MV-4-11 (cell line): ENCODE measurements at places on chromosomes 13 and 19.
A peak's percentile ranks its signal among the peaks of the same experiment; 100 is the strongest.

DNA sequence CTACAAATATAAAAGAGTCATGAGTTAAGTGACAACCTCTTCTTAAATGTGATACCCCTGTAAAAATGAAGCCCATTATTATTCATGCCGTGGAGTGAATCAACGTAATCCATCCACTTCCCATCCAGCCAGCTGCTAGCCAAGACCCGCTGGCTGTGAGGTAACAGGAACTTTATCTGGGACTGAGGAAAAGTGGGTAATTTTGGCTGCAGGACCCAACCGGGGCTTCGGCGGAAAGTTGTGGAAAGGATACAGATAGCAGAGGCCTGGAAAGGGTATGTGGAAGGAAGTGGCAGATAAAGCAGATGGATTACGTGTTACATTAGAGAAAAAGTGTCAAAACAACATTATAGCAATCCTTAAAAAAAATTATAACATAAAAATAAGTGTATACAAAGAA, 48.3 kb downstream of the SLC7A1 start:
- no peak for DNase-seq

DNA sequence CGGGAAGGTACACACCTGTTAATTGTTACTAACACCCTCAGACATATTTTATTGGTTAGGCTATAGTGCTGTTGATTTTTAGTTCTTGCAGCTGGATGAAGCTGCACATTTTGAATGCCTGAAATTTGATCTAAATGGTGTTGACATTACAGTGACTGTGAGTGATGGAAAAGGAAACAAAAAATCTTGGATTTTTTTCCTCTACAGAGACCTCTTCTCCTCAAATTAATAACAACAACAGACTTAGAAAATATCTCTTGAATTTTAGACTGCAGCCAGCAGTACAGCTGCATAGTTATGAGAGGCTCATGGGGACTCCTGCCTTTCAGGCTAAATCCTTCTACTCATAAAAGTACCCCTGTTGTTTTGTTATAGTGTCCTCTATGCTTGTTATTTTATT, 500.5 kb upstream of the SPRY2 start:
- no peak for DNase-seq

GRCh38 chr19:29121684-29122083, 91.3 kb downstream of the UQCRFS1 start:
- DNase-seq: no peak

GRCh38 chr19:49981603-49982593, 20.9 kb upstream of the SIGLEC11 start:
- DNase-seq: no peak

GRCh38 chr19:38194061-38194701, 29.8 kb downstream of the DPF1 start:
- no peak for DNase-seq

- DNase-seq: no peak
Observed at GRCh38 chr13:109436841-109437240, 349.5 kb downstream of the IRS2 start.

DNA sequence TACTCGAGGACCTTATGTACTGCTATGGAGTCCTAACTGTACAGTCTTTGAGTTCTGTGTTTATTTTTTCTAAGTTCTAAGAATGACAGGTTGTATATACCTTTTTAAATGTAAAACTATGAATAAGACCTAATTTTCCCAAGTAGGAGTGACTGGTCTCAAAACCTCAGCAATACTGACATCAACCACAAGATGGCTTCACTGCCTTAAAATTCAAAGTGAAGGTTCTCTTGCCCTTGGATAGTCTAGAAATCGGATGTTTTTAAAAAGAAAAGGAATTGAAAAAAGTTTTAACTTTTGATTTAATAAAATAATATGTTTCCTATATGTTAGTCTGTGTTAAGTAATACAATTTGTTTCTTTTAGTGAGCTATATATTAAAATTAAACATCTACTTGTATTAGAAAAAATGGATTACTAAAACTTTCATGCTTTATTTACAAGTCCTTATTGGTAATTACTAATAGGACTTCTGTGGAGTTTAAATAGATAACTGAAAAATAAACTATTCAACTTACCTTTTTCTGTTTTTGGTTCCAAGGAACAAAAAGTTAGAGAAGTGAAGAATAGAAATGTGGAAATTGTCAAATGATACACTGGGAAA, 52.0 kb downstream of the TDRD3 start:
- DNase-seq: peak; percentile 26

DNA sequence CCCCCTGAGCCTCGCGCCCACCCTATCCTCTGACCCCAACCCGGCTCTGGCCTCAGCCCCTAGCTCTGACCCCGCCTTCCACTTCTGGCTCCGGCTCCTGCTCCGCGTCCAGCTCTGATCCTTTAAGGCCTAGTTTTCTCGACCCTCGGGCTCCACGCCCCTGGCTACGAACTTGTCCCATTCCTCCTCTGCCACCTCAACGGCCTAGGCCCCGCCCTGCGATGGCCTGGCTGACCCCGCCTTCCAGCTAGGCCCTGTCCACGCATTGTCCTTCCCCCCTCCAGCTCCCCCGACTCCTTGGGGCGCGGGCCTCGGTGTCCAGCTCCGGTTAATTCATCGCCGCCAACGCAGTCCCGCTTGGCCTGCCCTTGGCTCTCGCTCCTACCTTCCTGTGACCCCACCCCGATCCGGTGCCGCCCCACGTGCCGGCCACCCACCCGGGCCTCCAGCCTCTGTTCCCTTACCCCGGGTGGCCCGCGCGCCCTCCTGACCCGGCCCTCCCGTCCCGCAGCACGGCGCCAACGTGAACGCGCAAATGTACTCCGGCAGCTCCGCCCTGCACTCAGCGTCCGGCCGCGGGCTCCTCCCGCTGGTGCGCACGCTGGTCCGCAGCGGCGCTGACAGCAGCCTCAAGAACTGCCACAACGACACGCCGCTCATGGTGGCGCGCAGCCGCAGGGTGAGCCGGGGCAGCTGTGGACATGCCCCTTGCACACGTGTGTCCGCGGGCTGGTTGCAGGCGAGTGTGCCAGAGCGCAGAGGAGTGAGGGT, 9.4 kb downstream of the BCL3 start:
- DNase-seq: no peak

DNA sequence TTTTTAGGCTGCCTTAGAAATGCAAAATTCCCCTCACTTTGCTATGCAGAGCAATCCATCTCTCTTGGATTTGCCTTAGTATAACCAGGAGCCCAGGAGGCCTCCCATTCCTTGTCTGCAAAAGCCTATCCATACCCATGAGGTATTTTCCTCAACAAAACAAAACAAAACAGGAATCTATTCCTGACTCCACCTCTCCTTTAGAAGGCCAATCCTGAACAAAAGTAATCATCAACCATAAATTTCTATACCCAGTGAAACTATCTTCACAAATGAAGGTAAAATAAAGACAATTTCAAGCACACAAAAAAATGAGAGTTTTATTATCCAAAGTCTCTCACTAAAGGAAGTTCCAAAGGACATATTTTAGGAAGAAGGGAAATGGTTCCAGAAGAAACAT, 365.7 kb downstream of the KCNRG start:
- DNase-seq: no peak

DNA sequence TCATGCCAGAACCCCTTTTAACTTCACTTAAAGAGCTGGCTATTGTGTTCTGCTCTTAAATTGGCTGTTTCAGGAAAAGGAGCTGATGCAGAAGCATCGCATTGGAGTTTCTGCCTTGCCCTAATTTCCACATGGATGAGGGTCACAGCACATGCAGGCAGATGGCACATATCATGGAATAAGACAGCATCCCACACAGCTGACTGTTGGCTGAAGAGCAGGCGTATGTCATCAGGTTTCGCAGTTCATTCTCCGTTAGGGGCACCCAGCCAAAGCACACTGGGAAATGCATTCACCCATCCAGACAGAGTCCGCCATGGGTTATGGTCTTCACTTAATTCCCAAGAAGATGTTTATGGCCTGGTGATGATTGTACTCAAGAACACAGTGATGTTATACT, 572.5 kb downstream of the LIG4 start:
- DNase-seq: no peak

DNA sequence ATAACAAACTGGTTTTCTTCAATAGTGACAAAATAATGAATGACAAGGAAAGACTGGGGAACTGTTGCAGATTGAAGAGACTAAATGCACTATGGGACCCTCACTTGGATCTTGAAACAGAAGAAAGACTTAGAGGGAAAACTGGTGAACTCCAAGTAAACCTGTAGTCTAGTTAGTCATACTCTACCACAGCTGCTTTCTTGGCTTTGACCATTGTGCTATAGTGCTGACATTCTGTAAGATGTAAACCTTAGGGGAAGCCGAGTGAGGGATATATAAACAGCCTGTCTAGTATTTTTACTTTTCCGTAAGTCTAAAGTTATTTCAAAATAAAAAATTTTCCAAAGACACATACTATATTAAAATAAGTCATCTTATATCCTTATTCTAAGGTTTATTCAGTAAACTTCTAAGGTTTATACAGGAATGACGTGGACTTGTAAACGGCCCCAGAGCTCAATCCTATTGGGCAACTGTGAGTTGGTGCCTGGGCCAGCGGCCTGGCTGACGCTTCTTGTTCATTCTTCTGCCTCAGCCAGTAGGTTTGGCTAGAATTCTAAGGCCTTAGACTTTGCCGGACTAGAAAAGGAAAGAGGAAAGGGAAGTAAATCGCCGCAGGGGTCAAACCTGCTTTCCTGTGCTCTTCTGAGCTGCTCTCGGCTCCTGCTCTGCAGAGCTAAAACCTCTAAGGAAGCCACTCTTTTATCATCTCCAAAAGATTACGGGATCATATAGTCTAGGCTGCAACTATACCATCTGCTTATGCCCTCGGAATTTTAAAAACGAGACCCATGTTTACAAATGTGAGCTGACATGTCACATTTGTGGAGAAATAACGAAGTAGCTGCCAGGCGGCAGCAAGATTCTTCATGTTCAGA, 33.6 kb upstream of the UBE2L5 start:
- DNase-seq: peak; percentile 38

- DNase-seq: no peak
Observed at GRCh38 chr19:31648347-31648746, 299.1 kb upstream of the TSHZ3 start.

- DNase-seq: no peak
Observed at GRCh38 chr19:46945694-46946489, 73.7 kb upstream of the NPAS1 start.

GRCh38 chr19:4935444-4935843, 26.1 kb downstream of the UHRF1 start:
- DNase-seq: no peak

- no peak for DNase-seq
Observed at GRCh38 chr19:58296104-58296503, 9.1 kb upstream of the ERVK3-1 start.

GRCh38 chr19:54179921-54180461, 7.0 kb upstream of the TMC4 start:
- peak; percentile 81 for DNase-seq

DNA sequence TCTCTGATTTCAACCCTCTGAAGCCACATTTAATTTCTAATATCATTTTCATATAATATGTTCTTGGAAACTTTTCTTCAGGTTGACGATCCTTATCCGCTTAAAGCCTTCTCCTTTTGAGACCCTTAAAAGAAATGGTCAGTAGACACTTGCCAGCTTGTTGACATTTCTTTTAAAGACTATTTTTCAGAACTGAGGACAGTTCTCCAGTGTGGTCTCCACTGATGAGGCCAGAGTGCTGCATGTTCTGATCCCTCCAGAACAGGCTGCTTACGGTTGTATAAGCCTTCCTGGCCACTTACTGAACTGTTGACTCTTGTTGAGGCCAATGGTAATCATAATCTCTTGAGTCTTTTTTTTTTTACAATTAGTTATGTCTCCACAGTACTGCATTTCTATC, 477.3 kb downstream of the FGF9 start:
- no peak for DNase-seq

- DNase-seq: no peak
Observed at GRCh38 chr19:40241809-40242384, 15.4 kb upstream of the CCNP start.

- DNase-seq: peak; percentile 70
Observed at GRCh38 chr19:10102787-10103236, 334 bp upstream of the ANGPTL6 start.

- no peak for DNase-seq
Observed at GRCh38 chr13:74103970-74104555, 30.1 kb downstream of the KLF12 start.

DNA sequence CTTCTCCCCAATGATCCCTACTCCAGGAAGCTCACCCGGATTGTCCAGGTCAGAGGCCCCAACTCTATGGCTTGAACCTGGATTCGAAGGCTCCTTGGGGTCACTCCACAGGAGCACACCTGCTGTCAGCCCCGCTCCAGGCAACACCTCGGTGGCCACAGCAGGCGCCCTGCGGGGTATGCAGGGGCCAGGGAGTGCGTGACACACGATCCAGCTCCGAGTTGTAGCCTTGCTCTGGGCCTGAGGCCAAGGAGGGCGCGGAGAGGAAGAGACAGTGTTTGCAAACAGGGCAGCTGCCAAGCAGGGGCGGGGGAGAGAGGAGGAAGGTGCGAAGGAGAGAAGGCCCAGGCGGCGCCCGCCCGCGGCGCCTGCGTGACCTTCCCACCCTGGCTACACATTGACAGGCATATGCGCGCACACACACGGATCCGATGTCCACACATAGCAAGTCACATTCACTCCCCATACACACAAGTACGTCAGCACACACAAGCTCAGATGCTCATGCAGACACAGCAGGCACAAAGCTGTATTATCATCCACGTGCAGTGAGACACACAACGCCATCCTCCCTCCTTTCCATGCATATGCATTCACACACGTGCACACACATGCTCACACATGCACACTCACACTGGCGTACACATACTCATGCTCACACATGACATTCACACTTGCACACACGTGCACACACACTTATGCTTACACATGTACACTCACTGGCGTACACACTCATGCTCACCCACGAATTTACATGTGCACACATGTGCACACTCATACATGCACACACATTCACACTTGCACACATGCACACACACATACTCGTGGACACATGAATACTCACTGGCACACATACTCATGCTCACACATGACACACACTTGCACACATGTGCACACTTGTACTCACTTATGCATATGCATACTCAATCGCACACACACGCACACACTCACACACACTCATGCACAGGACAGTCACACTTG, 10.4 kb downstream of the SBK2 start:
- DNase-seq: peak; percentile 30

DNA sequence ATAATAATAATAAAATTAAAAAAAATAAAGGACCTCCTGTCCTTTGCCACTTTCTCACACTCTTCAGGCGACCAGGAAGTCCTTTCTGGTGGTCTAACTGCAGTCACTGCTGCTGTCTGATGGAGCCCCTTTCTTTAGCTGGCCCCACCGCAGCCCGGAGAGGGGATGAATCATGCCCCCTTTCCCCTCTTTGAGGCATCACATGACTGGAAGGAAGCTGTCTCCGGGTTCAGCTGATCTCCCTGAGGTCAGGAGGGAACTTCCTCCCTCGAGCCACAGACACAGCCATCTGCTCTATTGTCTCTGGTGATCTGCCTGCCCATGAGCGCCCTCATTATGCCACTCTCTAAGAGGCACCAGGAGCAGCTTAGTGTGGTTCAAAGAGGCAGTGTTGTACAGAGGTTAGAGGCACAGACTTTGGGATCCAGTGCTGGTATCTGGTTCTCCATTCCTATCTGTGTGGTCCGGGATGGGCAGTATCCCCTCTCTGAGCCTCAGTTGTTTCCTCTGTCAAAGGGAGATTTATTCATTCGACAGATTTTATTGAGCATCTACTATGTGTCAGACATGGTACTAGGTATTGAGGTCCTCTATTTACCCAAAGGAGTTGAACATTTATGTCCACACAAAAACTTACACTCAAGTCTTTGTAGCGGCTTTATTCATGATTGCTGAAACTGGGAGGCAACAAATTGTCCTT, 30.0 kb downstream of the VAV1 start:
- DNase-seq: peak; percentile 99
